ENCODE measurements at places on chromosomes 2 and 18.

GRCh38 chr2:157182834-157183396 is 74.6 kb upstream of the GALNT5 start:
- DNase-seq = no peak

- no peak for DNase-seq
Measured at GRCh38 chr2:176997074-176997791, 215.4 kb upstream of the HNRNPA3 start.

- DNase-seq = no peak
Measured at GRCh38 chr2:33291278-33292013, 185.0 kb upstream of the RASGRP3 start.

DNA sequence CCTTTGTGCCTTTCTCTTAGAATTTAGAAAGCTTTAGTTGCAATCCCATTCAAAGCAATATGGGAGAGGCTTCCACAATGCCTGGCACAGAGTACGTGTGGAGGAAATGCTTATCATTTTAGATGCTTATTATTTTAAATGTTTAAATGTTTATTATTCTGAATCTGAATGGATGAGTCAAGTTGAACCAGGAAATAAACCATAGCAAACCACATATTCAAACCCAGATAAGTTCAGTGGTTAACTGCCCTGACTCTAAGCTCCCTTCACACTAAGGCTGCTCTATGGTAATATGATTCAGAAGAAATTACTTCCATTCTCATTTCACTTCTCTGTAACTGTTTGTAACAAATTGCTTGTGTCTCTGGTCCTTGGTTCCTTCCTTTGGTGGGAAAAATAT is 5.2 kb upstream of the PPP4R1 start:
- DNase-seq = no peak

DNA sequence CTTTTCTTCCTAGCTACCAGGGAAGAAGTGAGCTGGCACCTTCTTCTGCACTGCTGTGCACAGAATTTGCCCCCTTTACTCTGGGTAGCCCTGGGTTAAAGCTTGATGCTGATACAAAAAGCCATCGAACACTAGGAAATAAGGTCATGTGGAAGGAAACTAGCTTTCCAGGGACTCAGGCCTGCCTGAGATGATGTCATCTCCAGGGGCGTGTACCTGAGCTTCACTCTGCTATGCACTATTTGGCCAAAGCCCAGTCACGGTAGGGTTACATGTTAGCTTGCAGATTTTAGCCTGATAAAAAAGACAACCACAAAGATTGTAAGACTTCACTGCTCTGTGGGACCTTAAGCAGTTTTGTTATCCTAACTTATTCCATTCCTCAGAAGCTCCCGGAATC is 20.4 kb downstream of the EDAR start:
- no peak for DNase-seq

Data from posterior cingulate gyrus (tissue), 11 donors.